Stimulated activated CD8-positive, alpha-beta memory T cell treated with anti-CD3 and anti-CD28 coated beads, Interleukin-15, amount 100 ng/mL, for 48 hours (primary cell): ENCODE measurements at places on chromosomes 2 and 18.

- DNase-seq = no peak
Observed at GRCh38 chr18:3748086-3748485, 298.1 kb downstream of the TGIF1 start.

DNA sequence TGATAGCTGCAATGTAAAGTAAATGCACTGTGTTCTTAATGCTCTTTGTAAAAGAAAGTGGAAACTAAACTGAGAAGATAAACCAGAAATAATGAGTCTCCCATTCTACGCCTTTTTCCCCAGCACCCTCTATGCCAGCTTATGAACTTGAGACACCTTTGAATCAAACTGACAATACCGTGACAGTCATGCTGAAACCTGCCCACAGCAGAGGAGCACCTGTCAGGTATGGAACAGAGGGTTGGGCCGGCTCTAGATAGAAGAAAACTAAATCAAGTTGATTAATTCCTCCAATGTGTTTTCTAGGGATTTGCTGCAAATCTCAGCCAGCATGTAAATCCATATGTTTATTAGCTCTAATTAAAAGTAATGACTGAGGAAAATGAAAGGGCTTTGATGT lies 520.6 kb upstream of the RAB12 start:
- no peak for DNase-seq

DNA sequence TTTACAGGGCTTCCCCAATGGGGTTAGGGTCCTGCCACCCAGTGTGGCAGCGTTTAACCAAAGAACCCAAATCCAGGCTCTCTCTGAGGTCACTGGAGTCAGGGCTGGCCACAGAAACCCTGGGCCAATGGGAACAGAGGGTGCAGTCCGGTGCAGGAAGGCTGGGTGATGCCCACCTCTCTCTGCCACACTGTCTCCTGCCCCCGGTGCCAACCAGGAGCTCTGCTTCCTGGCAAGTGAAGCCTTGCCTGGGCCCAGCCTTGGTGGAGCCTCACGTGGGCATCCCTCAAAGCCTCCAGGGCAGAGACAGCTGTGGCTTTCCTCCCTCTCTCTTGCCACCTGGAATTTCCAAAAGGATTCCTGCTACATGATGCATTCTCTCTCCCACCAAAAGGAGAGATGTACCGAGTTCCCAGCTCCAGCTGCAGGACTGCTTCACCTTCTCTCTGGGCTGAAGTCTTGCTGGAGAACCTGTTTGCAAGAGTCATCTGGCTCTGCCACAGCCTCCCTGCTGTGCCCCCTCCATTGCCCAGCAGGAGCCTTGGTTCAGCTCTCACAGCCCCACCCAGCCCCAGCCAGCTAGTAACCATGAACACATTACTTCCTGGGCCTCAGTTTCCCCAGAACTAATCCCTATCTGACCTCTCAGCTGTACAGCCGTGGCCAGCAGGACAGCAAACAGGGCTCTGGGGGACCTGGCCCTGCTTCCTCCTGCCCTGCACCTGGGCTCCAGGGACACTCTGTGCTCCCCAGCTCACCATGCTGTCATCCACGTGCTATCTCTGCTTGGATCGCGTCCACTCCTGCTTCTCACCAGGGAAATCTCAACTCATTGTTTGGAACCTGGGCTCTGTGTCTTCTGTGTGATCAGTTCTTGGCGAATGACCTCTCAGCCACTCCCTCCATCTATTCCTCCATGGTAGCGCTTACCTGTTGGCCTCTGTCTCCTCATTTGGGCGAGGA lies 43.4 kb downstream of the KCNF1 start:
- no peak for DNase-seq

DNA sequence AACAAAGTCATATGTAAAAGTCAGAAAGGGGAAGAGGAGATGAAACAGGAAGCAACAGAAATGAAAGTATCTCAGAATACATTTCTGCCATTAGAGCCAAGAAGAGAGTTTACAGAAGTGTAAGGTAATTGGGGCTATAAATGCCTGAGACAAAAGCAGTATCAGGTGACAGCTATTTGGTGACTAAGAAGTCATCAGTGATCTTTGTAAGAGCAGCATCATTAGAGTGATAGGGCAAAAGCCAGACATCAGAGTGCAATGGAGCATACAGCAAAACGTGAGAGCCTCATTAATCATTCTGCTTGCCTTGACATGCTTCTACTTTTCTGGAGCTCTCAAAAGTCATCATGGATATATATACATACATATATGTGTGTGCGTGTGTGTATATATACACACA lies 804.7 kb upstream of the PIK3C3 start:
- no peak for DNase-seq

GRCh38 chr2:154978710-154979109 lies 280.2 kb downstream of the KCNJ3 start:
- DNase-seq = no peak

DNA sequence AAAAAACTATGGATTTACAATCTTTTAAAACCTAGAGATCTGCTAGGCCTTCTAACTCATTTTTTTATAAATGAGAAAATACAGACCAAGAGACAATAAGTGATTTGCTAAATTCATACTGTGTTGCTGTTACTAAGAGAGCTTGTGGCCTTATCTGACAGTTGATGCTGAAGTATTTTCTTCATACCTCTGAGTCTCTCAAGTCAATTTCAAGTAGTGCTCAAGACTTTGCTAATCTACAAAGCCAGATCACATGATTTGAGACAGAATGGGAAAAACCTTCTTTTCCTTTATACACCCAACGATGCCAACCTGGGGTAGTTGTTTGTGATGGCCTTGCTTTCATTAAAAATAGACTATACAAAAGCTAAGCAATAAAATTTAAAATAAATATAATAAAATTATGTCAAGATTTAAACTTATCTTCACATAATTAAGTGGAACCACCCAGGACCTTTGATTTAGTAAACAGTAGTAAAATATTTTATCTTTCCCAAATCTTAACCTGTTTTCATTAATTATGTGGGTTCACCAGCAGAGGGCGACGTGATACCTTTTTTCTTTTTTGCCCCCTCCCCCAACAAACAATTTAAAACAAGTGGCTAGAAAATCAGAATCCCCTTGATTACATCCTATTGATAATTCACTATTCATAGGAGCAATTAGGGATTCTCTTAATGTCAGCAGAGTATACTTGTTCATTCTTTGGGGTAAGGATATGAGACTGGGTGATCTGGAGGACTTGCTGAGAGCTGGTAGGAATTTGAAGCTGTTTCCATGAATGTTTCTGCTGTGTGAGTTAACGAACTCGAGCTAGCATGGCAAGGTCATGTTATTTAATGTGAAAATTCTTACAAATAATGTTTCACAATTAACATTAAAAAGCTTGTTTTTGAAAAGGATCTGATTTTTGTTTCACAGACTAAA lies 49.6 kb upstream of the SLC5A7 start:
- DNase-seq = no peak

GRCh38 chr18:35519148-35519899 lies 21.6 kb upstream of the INO80C start:
- DNase-seq = no peak

GRCh38 chr2:224957540-224958461 lies 84.5 kb downstream of the DOCK10 start:
- DNase-seq = no peak

GRCh38 chr2:13018490-13018889 lies 301.8 kb downstream of the TRIB2 start:
- DNase-seq = no peak

GRCh38 chr2:231093933-231094332 lies 30.9 kb downstream of the HTR2B start:
- DNase-seq = no peak

GRCh38 chr2:20496076-20496872 lies 49.4 kb downstream of the RHOB start:
- DNase-seq = no peak

- DNase-seq = no peak
Observed at GRCh38 chr2:233185330-233185729, 66.1 kb upstream of the ATG16L1 start.

GRCh38 chr2:200619279-200619678 lies 33.5 kb downstream of the AOX1 start:
- no peak for DNase-seq

DNA sequence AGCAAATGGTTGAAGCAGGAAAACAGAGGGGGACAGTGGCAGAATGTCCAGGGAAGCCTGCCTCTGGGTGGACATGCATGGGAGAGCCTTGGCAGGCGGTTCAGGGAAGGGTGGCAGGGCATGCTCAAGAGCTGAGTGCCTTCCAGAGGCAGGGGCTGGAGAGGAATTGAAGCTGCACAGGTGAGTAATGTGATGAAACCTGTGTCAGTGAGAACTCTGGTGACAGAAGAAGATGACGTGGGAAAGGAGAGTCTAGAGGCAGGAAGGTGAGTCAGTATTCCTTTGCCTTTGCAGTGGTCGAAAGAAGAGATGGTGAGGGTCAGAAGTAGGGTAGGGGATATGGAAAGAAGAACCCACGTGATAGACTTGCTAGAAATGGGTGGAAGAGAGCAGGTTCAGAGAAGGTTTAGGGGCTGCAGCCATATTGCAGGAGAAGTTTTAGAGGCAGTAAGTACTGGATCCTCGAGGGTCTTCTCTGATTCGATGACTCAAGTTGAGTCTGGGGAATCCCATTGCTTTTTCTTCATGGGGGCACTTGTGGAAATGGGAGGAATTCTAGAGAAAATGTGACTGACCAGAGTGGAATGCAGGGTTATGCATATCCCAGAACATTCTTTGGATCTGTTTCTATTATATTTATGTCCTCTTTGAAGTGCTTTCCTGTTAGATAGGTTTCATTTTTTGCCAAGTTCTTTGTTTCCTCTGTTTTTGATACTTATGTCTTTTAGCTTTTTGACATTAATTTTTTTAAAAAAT lies 37.4 kb downstream of the TMEM87B start:
- DNase-seq = no peak

- DNase-seq = no peak
Observed at GRCh38 chr2:238448031-238448955, 21.6 kb downstream of the ASB1 start.

DNA sequence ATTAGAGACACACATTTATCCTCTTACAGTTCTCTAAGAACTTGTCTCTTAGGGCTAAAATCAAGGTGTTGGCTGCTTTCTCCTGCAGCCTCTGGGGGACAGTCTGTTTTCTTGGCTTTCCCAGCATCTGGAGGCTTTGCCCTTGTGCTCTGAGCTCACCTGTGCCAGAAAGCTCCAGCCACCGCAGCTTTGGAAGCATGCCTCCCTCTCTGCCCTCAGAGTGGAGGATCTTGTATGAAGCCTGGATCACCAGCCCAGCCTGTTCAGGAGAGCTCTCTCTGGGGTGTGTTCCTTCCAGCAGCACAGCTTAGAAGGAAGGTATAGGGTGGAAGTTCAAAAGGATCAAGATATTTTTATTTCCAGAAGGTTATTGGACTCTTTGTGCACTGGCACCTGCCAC lies 53.1 kb upstream of the TPO start:
- DNase-seq = no peak

GRCh38 chr2:60735496-60736250 lies 20.4 kb upstream of the PAPOLG start:
- DNase-seq = no peak

DNA sequence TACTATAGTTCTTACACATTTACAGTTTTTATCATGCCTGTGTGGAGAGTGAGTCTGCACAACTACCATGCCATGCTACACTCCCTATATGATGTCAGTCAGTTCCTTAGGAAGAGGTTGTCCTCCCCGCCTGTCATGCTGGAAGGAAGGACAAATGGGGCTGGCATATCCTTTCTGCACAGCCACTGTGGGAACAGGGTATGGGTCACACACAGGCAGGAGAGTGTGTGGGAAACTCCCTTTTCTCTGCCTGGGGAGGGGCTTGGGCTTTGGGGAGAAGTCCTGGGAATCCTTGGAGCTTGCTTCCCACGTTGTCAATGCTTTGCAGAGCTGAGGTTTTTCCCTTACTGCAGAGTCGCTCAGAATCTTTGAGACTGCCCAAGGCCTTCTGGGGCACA lies 232.1 kb downstream of the PRKCE start:
- no peak for DNase-seq

GRCh38 chr2:37274359-37274965 lies 43.0 kb downstream of the NDUFAF7 start:
- DNase-seq = no peak

DNA sequence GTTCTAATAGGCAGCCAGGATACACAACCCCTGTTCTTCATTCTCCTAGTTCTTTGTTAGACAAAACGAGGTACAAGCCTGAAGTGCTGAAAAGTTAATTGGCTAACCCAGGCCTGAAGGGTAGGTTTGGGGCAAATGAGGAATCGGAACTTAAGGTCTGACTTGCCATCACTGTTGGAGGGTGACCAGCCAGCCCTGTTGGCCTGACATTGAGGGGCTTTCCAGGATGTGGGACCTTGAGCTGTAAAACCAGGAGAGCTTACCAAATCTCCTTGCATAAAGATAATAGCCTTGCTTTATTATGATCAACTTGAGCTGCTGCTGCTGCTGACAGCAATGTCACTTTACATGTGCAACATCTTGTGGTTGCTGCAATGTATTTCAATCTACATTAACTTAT lies 256.0 kb downstream of the VAPA start:
- no peak for DNase-seq

DNA sequence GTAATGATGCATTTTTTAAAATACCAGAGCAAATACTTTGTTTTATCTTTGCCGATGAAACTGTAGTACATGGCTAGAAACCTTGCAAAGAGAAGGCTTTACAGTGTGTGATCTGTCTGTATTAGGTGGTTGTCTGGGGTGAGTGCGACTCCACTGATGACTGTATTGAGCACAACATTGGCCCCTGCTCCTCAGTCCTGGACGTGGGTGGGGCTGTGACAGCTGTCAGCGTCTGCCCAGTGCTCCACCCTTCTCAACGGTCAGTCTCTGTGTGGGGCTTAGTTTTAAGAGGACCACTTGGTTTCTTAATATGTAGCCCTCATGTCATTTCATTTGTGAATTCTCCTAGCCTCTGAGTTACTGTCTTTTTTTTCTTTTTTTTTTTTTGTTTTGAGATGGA lies 17.4 kb upstream of the MOCOS start:
- no peak for DNase-seq

GRCh38 chr2:149271575-149271974 lies 58.8 kb upstream of the LYPD6 start:
- DNase-seq = no peak

DNA sequence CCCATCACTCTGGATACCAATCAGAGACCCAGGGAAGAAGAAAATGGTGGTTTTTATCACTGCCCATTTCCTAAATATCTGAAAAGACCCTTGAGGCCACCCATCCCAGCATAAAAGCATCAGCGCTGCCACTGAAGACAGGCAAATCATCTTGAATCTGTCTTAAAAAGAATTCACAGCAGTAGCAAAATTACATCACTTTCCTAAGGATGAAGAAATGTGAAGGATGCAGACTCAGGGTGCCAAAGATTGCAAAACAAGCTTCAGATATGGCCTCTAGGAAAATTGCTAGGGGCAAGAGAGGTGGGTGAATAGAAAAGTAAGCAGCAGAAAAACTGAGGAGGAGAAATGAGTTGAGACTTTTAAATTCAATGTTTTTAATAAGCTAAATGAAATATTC lies 70.0 kb downstream of the SLC25A12 start:
- no peak for DNase-seq

GRCh38 chr18:62609764-62610163 lies 86.9 kb downstream of the ZCCHC2 start:
- DNase-seq = no peak
